NCI-H1694 treated with DMSO at 0.1 percent for 48 hours (cell line): ENCODE measurements at places on chromosomes 11 and 22.

GRCh38 chr11:23974601-23975000 lies 522.3 kb upstream of the LUZP2 start:
- no peak for DNase-seq

GRCh38 chr11:35211952-35212351 lies 73.0 kb downstream of the CD44 start:
- no peak for DNase-seq

GRCh38 chr22:45673482-45674175 lies 2.0 kb downstream of the ATXN10 start:
- no peak for DNase-seq

DNA sequence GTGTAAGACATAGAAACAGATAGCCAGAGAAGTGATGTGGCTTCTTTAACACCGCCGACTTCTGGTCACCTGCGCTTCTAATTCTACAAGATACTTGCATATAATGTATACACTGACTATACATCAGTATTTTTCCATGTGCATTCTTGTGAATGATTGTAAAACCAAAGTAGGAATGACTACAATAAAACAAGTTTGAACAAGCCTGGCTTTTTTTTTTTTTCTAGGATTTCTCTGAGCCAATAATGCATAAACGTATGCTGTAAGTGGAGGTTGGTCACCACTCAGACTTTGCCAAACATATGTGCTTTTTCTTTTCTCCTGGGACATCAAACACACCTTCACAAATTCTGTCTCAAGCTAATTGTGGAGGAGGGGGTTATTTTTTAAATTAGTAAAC lies 237.8 kb upstream of the KIRREL3 start:
- no peak for DNase-seq

- no peak for DNase-seq
Measured at GRCh38 chr11:94791216-94791889, 23.2 kb downstream of the AMOTL1 start.

- DNase-seq = no peak
Measured at GRCh38 chr11:102926517-102926916, 29.0 kb downstream of the MMP13 start.

GRCh38 chr11:78762105-78762504 lies 187.4 kb upstream of the NARS2 start:
- DNase-seq = no peak

- DNase-seq = no peak
Measured at GRCh38 chr11:33394431-33395109, 137.4 kb downstream of the HIPK3 start.

DNA sequence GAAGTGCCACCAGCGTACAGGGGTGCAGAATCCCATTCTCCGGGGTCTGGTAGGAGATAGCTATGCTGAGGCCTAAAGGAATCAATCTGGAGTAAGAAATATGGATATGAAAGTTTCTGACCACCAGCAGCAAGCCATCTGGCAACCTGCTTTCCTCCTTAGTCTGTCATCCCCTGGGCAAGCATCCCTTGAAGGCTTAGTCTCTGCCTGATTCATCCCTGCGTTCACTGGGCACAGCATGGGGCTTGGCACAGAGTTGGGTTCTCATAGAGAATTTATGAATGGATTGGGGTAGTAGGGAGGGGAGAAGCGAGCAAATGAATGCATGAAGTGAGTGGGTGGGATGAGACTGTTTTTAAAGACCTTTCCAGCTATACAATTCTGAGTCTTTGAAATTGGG lies 85.8 kb upstream of the NARS2 start:
- no peak for DNase-seq

DNA sequence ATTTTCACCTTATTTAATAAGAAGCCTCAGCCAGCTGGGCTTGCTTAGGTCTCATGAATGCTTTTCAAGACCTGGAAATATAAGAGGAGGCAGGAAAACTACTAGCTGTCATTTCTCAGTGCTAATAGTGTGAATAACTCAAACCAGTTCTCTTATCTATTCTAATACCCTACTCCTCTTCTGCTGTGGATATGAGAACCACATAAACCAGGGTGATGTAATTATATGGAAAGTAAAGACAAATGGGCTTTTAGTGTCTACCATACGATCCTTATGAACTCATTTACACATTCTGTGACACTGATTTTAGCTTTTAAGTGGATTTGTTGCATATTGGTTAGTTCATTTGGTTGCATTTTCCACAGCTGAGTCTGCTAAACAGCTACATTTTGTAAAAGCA lies 8.6 kb downstream of the PDGFD start:
- DNase-seq = no peak

DNA sequence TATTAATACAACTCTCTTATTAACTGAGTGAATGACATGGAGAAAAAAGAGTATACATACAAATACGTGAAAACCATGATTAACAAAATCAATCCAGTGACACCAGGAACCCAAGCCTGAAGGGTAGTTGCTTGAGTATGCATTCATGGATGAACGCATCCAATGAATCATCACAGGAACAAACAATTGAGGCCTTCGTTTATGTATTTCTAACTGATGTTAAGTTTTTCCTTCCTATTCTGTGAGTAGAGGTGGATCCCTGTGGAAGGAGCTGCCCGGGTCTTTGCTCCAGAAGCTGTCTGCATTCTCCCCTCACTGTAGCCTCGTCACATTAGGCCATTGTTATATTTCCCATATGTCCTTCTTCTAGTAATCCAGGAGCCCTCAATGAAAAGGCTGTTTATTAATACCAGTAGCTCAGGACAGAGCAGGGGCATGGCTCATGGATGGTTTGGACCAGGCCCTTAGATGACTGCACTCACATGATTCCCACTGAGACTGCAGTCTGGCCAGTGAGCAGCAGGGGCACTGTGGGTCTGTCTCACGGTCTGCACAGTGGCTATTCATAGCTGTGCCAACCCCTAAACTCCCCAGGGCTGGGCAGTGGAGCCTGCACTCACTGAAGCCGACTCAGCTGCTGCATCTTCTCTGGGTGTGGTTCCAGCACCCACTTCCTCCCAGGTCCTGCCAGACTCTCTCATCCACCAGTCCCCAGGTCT lies 128.1 kb upstream of the TOP3B start:
- peak; percentile 3 for DNase-seq

GRCh38 chr11:5992604-5993251 lies 5.9 kb upstream of the OR52L1 start:
- peak; percentile 6 for DNase-seq

- no peak for DNase-seq
Measured at GRCh38 chr11:67406969-67407687, 3.2 kb downstream of the TBC1D10C start.

DNA sequence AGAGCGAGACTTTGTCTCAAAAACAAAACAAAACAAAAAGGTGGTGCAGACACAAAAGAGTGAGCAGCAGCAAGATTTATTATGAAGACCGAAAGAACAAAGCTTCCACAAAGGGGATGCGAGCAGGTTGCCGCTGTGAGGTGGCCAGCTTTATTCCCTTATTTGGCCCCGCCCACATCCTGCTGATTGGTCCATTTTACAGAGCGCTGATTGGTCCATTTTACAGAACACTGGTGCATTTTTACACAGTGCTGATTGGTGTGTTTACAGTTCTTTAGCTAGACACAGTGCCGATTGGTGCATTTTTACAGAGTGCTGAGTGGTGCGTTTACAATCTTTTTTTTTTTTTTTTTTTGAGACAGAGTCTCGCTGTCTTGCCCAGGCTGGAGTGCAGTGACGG lies 77.4 kb downstream of the CECR2 start:
- DNase-seq = no peak

- no peak for DNase-seq
Measured at GRCh38 chr11:61833471-61833870, 5.4 kb downstream of the FADS2 start.

DNA sequence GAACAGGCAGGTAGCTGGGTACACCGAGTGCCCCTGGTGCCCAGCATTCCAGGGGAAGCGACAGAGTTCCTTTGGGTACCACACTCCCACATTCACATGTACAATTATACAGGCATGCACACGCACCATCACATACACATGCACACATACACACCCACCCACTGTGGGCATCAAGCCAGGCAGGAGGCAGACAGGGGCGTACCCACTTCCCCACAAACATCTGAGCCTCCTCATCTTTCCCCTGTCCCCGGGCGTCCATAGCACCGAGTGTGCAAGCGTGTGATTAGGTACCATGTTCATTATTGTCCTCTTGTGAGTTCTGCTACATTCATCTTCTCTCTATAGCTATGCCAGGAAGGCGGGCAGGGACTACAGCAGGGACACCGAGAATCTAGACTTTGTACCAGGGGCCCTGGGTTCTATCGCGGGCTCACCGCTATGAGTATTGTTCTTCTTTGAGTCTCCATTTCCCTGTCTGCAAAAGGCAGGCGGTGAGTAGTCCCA lies 2.1 kb upstream of the CARD10 start:
- no peak for DNase-seq

- no peak for DNase-seq
Measured at GRCh38 chr11:16881074-16881709, 133.0 kb downstream of the PLEKHA7 start.

DNA sequence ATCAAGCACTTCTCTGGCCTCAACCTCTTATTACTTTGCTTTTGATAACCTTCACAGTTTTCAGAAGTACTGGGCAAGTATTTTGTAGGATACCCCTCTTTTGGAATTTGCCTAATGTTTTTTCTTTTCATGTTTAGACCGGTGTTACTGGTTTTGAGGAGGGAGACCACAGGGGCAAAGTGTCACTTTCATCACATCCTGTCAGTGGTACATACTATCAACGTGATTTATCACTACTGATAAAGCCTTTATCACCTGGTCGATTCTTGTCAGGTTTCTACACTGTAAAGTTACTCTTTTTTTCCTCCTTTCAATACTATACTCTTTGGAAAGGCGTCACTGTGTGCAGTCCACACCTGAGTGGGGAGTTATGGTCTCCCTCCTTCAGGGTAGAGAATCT lies 26.7 kb downstream of the QSER1 start:
- no peak for DNase-seq

- DNase-seq = no peak
Measured at GRCh38 chr22:32996702-32997101, 61.5 kb downstream of the SYN3 start.

DNA sequence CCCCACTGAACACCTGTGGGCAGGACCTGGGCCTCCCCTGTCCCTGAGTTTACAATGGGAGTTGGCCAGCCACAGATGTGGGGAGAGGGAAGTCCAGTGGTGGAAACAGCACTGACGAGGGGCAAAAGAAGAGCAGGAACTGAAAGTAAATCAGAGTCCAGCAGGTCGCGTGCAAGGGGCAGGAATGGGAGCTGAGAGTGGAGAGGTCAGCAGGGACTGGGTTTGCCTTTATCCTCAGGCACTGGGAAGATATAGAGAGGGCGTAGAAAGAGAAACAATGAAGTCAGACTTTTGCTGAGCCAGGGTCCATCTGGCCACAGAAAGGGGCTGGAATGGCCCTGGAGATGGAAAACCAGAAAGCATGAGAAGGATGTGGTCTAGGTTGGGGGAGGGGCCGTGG lies 8.5 kb downstream of the P2RY6 start:
- no peak for DNase-seq

DNA sequence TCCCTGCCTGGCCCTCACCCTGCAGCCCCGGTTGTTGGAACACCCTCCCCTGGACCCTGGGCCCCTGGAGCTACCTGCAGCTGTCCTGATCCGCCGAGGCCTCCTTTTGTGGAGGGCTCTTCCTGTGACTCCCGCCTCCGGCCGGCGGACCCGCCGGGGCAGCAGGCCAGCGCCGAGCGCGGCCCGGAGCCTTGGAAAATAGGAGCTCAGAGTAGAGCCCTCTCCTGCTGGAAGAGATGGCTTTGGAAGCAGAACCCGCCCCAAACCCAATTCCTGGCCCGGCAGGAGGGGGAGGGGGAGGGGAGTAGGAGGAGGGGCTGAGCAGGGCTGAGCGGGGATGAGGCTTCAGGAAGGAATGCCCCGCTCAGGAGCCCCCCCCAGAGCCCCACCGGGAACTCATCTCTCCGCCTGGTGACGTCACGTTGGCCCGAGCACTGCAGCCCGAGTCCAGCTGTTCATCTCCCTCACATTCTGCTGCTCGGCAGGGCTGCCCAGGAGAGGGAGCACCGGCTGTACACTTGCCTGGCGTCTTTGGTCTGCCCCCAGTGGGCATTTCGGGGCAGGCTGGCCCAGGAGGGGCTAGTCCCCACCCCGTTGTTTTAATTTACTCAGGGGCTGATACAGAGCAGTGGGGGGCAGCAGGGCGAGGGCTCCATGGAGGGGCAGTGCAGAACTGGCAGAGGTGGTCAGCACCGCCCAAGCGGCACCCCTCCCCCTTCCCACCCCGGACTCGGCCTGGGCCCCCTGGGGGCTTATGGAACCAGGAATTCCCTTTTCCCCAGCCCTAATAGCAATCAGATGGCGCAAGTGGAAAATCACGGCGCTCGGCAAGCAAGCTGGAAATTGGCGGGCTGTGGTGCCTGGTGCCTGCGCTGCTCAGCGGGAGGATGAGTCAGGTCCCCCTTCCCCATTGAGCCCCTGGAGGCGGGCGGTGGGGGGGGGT lies at the start of gene MRGPRF:
TSS of gene MRGPRF (minus strand) at position 238 of the 943 bp plus-strand sequence. CDS start 3,345 bp downstream, outside the sequence.
- no peak for DNase-seq

- DNase-seq = no peak
Measured at GRCh38 chr22:49048591-49048990, 779.1 kb downstream of the BRD1 start.

DNA sequence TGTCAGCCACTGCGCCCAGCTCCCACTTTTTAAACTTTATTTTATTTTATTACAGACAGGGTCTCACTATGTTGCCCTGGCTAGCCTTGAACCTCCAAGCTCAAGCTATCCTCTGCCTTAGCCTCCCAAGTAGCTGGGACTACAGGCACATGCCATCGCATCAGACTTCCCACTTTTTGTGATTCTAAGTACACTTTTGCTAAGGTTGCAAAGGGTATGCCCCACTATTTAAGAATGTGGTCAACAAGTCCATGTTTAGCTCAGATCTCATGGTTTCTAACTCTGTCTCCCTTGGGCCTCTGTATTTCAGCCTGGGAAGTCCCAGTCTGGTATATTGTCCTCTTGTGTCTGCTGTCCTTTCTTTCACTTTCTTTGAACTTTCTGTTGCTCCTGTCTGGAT lies 35.3 kb downstream of the EXPH5 start:
- DNase-seq = no peak
